Esophagus mucosa (tissue), 1 donor: ENCODE measurements at places on chromosomes 6 and 20. TPM values are rescaled to one million over a fixed set of nuclear protein-coding genes. Genes with fewer than 3 reads are reported as not detected.

- ATAC-seq: no peak
Measured at GRCh38 chr20:24425523-24426135, 43.8 kb upstream of the SYNDIG1 start.

GRCh38 chr6:109690373-109690736 lies 647 bp downstream of the AK9 start:
- peak; percentile 46 for ATAC-seq

DNA sequence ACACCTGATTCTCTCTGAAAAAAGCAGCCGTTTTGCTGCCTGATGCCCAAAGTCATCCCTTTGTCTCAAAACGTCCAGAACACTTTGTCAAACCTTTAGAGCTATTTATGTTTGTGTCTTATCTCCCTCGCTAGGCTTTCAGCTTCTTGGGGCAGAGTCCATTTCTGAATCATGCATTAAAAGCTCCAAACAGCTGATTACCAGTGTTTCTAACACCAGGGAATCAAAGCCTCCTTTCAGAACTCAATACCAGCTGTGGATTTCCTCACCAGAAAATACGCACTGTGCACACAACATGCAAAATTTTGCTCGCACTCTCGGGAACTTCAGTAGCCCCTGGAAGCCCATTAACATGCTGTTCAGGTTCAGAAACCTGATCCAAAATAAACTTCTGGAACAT lies 333.3 kb downstream of the HACE1 start:
- ATAC-seq: no peak

Gene OCSTAMP
- not detected for total RNA-seq

Gene PGC
- not detected for total RNA-seq
